Vagina (tissue), 2 donors: ENCODE measurements at places on chromosomes 16 and 17. TPM values are rescaled to one million over a fixed set of nuclear protein-coding genes. Genes with fewer than 3 reads are reported as not detected.

KCNG4 gene
- not detected for total RNA-seq

PNMT gene
- 5.6 TPM for total RNA-seq

OR1F1 gene
- total RNA-seq, result not detected

GP1BA gene
- not detected for total RNA-seq

CD19 gene
- not detected for total RNA-seq

SMPD3 gene
- 3.4 TPM for total RNA-seq

ASGR2 gene
- total RNA-seq, result 2.7 TPM

TOX3 gene
- total RNA-seq, result 1.2 TPM

CCL4 gene
- total RNA-seq, result 15.0 TPM

DNA sequence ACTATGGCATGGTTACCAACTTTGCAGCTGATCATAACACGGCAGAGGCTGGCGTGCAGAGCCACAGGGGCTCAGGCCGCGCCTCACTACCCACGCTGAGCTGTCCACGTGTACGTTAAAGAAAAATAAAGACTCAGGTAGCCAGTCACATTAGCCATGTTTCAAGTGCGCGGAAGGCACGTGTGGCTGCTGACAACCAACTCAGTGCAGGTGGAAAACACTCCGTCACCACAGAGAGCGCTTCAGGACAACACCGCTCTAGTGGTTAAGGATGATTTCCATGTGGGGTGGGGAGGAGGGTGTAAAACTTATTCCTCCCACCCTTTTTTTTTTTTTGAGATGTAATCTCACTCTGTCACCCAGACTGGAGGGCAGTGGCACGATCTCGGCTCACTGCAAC is 33.8 kb downstream of the ZCCHC14 start:
- DNase-seq, result no peak

DNA sequence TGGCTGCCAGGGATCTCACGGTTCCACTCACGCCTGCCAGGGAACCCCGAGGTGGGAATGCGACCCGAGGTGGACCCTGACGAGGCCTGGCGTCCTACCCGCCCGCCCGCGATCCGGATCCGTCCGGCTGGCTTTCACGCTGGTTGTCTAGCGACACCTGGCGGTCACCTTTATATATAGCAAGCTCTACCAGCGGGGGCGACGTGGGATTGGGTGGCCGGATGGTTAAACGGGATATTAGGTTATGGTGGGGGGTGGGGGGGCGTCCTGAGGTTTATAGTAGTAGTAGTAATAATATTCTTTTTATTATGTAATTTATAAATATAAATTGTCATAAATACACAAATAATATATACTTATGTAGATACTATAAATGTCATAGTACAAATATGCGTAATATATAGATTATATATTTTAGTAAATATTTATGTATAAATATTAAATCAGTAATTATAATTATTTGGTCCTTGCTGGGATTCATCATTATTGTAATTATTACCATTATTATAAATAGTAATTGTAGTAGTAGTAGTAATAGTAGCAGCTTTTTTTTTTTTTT is 136.9 kb downstream of the KCNJ12 start:
- DNase-seq, result no peak

DNA sequence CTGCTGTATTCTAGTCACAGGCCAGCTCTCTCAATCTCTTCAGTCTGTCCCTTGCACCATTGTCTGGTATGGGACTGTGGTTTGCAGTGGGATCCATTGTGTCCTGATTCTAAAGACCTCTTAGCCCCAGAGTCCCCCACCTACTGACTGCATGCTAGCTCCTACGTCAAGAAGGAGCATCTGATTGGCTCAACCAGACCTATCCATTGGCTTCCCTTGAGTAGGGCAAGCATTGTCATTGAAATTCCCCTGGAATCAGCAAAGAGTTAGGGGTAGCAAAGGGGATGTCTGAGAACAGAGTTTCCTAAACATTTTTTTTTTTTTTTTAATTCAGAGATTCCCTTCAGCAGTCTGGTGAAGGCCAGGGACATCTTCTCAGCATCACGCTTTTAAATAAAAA is 175.3 kb upstream of the MPHOSPH6 start:
- no peak for DNase-seq

DNA sequence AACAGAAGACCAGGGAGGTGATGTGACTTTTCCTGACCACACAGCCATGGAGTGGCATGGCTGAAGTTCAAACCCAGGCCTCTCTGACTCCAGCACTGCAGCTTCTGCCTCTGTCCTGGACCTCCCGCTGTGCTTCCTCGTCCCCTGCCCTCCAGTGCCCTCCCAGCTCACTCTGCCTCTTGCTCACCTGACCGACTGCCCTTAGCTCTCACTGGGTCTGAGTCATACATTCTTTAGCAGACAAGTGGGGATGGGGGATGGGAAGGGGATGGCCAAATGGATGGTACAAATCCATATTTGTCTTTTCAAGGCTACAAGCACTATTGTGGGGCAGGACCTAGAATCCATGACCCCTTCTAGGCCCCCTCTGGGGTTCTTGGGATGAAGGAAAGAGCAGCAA is 33.0 kb downstream of the PITPNM3 start:
- DNase-seq, result no peak

DNA sequence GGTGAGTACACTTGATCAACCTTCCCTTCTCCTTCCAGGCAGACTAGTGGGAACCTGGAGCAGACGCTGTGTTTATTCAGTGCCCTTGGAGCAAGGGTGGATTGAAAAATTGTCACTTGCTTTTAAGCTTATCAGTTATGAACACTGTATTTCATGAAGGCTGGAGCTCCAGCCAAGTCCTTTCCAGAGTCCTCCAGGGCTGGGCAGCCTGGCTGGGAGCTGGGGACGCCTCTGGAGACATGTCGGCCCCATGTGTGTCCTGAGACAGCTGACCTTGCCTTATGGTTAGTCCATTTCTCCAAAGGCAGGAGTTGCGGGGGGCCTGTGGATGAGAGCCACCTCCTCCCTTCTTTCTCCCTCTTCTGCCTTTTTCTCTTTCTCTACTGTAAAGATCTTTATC is 67.0 kb downstream of the RAP1GAP2 start:
- DNase-seq, result no peak

DNA sequence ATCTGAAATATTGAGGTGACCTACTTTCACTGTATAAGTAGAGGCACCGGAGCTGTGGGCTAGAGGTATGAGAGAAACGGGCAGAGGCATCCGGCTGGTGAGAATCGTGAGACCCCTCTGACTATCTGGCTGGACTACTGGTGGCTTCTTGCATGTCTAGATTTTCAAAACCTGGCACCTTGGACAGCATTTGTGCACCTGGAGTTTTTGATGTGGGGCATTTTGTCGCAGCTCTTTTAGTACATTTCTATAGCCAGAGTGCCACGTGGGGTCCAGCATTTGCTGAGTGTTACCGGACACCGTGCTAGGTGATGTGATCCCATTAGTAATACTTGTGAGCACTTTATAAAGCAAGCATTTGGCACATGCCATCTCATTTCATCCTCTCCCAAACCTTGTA is 32.6 kb upstream of the SHISA9 start:
- DNase-seq, result no peak

DNA sequence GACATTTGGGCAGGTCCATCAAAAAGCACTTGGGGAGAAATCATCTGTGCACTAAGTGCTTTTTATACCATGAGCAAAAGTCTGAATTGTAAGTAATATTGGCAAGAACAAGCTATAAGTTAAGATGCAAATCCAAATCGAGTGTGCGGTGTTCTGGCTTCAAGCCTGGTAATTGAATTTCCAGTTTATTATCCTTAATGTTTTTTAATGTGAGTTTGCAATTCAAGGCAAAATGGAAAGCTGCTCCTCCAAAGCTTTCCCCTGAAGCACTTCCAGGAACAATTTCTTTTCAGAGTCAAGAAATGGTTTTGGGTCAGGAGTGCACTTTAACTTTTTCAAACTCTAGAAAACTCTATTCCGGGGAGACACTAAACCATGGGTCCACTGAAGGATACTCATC is 445.7 kb downstream of the TOX3 start:
- no peak for DNase-seq

DNA sequence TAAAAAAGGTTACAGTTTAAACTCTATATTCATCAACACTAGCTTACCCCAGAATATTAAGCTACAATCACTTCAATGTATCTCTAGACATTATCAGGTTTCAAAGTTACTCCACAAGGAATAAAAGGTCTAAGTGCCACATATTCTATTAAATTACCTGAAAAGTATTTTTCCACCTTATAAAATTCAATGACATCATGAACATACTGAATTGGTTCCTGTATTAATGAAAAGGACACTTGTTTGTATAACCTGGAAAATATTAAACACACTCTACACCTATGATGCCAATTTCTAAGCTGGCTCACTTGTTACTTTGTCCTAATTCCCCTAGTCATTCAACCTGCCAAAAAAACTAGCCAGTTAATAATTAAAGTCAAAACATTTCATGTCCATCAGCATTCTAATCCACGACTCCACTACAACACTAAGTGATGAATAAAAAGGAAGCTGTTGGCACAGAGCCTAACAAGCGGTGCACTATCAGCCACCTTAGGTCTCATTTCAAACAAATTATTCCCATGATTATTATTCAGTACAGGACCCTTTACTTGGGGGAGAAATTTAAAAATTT is 12.2 kb downstream of the MED13 start:
- no peak for DNase-seq

GRCh38 chr17:78359997-78360370 is at the start of gene SOCS3:
TSS of gene SOCS3 (minus strand) at chr17:78360077. CDS start at chr17:78359095, 982 bp downstream.
- DNase-seq, result peak; percentile 98

DNA sequence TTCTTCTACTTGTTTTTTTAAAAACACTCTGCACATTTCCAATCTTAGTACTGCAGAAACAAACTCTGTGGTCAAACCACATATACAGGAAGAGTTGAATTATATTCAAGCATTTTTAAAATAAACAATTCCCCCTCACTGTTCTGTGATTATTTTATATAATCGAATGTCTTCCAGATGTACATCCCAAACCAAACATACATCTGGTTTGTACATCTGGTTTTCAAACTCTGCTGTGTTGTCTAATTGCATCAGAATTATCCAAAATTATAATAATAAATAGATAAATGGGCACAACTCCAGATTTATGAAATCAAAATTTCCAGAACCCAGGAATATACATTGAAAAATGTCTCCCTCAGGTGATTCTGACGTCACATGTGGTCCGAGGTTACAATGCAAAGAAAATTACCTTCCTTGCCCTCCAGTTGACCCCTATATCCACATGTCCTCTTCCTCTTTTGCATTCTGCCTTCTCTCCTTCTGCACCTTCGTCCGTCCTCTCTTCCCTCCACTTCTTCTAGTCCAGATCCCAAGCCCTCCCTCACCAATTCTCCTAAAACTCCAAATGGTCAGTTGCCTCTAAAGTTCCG is 13.3 kb upstream of the CCDC144A start:
- no peak for DNase-seq

DNA sequence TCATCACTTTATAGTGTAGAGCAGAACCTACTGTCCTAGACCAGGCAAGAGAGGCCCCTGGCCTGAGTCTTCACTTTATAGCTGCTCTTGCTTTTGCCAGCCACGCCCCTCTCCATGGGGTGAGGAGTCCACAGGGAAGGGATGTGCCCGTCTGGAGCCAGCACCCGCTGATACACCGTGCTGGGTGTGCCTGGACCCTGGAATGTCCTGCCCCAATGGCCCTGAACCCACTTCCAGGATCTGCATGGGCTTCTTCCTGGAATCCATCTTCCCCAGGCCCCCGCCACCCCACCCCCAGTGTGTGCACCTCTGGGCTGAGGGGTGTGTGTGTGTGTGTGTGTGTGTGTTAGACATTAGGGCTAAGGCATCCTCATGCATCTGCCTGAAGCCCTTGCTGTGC is 44.9 kb downstream of the MEOX1 start:
- no peak for DNase-seq

GRCh38 chr16:88327561-88328312 is 55.0 kb upstream of the ZNF469 start:
- no peak for DNase-seq

GRCh38 chr16:77336637-77337036 is 98.2 kb downstream of the ADAMTS18 start:
- DNase-seq, result no peak

- no peak for DNase-seq
Measured at GRCh38 chr16:78386557-78387324, 287.3 kb downstream of the WWOX start.

GRCh38 chr17:57726213-57726790 is 18.8 kb downstream of the CCDC182 start:
- DNase-seq, result no peak

DNA sequence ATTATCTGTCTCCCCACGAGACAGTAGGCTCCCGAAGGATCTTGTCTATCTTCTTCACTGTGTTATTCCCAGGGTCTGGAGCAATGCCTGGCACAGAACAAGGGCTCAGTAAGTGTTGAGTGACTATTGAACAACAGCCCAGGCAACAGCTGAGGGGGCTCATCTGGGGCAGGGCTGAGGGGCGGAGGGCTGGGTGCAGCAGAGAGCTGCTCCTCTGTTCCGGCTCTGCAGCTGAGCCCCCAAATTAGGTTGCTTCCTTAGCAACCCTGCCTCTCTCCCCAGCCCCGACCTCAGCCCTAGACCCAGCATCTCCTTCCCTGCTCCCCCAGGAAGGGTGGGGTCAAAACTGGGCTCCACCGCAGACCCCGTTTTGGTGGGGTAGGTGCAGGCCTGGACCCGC is 32.2 kb downstream of the ITGAE start:
- no peak for DNase-seq

- no peak for DNase-seq
Measured at GRCh38 chr17:67503184-67503583, 126.1 kb downstream of the PITPNC1 start.

DNA sequence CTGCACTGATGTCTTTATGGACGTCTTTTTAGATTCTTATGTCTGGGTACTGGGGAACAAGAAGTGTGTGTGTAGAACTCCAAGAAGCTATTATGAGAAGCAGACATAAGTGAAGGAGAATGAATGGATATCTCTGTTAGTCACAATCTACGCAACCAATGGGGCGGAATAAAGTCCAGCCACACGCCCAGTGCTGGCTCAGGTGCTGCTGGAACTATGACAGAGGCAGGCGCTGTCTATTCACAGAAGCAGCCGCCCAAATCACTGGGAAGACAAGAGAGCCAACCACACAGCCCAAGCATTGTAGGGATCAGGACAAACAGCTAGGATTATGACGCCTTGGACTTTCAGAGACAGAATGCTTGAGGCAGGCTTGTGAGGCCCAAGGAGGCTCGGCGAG is 43.9 kb upstream of the ICAM2 start:
- DNase-seq, result no peak

GRCh38 chr16:28288114-28288513 is 4.2 kb upstream of the SBK1 start:
- no peak for DNase-seq

DNA sequence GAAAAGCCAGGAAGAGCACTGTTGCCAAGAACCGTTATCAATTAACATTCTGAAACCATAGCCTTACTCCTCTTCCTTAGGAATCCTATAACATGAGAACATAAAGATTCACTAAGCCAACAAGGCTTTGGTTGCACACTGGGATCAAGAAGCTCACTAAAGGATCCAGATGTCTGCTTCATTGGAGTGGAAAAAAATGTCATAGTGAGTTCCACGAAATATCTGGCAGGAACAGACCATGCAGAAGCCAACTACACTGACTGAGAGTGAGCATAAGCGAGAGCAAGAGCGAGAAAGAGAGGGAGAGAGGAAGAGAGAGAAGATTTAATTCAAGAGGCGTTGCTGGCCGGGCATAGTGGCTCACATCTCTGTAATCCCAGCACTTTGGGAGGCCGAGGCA is 13.4 kb upstream of the MEIOC start:
- DNase-seq, result no peak
